ENCODE measurements at places on chromosomes 7 and 10.

DNA sequence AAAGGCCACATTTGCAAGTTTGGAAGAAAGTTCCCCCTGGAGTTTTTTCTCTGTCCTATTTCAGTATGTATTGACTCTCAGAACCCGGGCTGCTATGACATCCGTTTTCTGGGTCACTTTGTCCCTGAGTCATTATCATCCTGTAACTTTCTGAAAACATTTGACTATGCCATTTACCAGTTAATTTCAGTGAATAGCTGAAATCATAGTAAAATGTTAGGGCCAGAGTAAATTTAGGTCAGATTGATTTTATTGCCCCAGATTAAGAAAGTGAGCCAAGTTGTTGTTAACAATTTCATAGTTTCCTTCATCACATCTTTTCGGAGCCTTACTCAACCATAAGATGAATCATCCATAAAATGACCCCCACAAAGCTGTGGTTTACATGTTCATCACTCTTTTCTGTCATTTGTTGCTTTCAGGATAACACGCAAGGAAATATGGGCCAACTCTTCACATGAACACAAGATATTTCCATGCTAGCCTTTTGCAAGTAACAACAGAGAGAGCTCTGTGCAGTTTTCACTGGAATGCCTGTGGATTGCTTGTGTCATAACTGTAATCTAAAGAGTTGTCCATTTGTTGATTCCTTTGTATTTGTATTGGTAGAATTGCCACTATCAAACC is 3.9 kb upstream of the MACC1 start:
- no peaks in the 10 kb centered on the region for H3K36me3 ChIP-seq
- peaks cover 50% of the 10 kb centered on the region for H3K4me1 ChIP-seq
- DNase-seq = peak; percentile 34
- H3K4me3 ChIP-seq = no peak overlapping the region
- peak overlapping the region; percentile 88 for H3K27ac ChIP-seq
- H3K27me3 ChIP-seq = no peaks in the 10 kb centered on the region

DNA sequence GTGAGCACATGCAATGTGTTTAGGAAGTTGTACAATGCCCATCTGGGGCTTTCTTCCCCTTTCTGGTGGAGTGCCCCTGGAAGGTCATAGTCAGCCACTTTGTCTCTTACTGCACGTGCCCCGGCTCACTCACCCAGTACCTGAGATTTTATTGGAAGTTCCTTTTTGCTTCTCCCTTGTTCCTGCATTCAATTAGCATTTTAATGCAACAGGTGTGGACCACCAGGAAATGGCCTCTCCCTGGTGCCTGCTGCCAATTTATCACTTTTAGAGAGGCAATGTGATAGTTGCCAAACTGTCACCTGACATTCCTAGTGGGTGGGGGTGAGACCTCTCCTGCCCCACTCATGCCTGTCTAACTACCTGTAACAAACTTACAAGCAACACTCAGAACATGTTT is 293.4 kb upstream of the DKK1 start:
- no peak overlapping the region for H3K27ac ChIP-seq
- H3K4me1 ChIP-seq = no peaks in the 10 kb centered on the region
- H3K36me3 ChIP-seq = no peaks in the 10 kb centered on the region
- no peaks in the 10 kb centered on the region for H3K27me3 ChIP-seq
- no peak for DNase-seq

DNA sequence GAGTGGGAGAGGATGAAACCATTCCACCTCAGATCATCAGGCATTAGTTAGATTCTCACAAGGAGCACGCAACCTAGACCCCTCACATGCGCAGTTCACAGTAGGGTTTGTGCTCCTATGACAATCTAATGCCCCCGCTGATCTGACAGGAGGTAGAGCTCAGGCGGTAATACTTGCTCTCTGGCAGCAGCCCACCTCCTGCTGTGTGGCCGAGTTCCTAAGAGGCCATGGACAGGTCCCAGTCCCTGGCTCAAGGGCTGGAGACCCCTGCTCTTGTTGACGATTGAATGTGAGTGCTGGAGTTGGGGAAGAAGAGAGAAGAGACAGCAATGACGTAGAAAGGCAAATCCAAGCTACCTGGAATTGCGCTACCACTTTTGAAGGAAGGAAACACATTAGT is 267.2 kb downstream of the TFEC start:
- H3K27me3 ChIP-seq = no peaks in the 10 kb centered on the region
- no peaks in the 10 kb centered on the region for H3K4me1 ChIP-seq
- DNase-seq = no peak
- H3K27ac ChIP-seq = no peak overlapping the region
- H3K36me3 ChIP-seq = no peaks in the 10 kb centered on the region

GRCh38 chr7:24573554-24574338 is 494 bp downstream of the PALS2 start:
- DNase-seq = peak; percentile 69
- H3K27me3 ChIP-seq = no peaks in the 10 kb centered on the region
- peaks cover 35% of the 10 kb centered on the region for H3K4me1 ChIP-seq
- H3K36me3 ChIP-seq = no peaks in the 10 kb centered on the region
- H3K4me3 ChIP-seq = peak overlapping the region; percentile 84

GRCh38 chr10:3729397-3729976 is 55.5 kb downstream of the KLF6 start:
- no peak overlapping the region for H3K4me3 ChIP-seq
- no peaks in the 10 kb centered on the region for H3K4me1 ChIP-seq
- no peaks in the 10 kb centered on the region for H3K36me3 ChIP-seq
- H3K27me3 ChIP-seq = no peaks in the 10 kb centered on the region

DNA sequence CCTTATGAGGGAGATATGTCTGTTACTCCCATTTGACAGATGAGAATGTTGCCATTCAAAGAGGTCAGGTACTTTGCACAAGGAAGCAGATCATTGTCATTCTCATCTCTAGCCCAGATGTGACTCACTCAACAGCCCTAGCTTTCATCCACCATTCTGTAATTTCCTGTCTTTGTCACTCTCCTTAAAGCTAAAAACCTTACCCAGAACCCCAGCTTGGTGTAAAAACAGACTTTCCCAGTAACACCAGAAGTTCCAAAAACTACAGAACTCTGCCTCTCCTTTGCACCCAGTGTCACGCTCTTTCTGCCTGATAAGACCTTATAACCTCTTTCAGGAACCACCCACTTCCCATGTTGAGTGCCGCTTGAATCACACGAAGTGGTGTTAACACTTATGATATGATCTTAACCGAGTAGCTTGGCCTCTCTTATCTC is 89.1 kb upstream of the SP4 start:
- H3K27ac ChIP-seq = no peak overlapping the region
- H3K27me3 ChIP-seq = no peaks in the 10 kb centered on the region
- no peak for DNase-seq
- no peaks in the 10 kb centered on the region for H3K4me1 ChIP-seq
- H3K4me3 ChIP-seq = no peak overlapping the region
- no peaks in the 10 kb centered on the region for H3K36me3 ChIP-seq

- H3K27me3 ChIP-seq = no peaks in the 10 kb centered on the region
- DNase-seq = peak; percentile 89
- no peak overlapping the region for H3K4me3 ChIP-seq
- H3K4me1 ChIP-seq = peaks cover 57% of the 10 kb centered on the region
- peaks cover 3% of the 10 kb centered on the region for H3K36me3 ChIP-seq
Measured at GRCh38 chr7:90736968-90737939, 141.1 kb downstream of the CDK14 start.

DNA sequence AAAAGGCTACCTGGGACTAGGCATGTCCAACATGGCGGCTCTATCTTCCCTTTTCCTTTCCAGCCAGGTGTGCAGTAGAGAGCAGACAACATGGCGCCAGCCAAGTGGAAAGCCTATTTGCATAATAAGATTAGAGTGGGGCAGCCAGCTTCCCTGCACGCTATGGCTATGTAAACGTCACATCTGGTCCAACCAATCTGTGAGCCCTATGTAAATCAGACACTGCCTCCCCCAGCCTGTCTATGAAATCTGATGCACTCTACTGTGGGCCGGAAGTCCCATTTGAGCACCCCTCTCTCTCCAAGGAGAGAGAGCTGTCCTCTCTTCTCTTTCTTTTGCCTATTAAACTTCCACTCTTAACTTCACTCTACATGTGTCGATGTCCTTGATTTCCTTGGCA is 984.9 kb upstream of the AUTS2 start:
- H3K27ac ChIP-seq = no peak overlapping the region
- no peak overlapping the region for H3K4me3 ChIP-seq
- DNase-seq = no peak
- H3K4me1 ChIP-seq = no peaks in the 10 kb centered on the region

DNA sequence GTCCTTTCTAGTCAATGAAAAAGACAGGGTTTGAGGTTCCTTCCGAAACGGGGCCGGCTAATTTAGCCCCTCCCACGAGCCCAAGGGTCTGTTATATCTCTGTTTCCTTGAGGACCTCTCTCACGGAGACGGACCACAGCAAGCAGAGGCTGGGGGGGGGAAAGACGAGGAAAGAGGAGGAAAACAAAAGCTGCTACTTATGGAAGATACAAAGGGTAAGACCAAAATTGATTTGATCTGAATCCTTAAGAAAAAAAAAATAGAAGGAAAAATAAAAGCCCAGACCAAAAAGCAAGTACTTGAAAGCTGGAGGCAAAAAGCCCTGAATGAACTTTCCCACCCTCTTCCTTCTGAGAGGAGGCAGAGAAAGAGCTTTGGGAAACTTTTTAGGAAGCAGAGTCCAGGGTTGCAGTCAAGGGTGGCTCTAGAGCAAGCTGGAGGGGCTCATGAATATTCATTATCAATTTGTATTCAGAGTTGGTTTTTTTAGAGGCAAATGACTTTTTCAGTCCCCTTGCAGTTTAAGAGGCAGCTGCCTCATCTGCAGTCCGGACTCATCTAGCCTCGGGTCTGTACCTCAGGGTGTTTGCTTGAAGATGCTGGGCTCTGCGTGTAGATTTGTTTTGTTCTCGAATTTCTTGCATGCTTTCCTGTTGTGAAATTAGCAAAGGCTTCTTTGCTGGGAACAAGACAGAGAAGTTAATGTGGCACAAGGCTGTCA is at the start of gene ENTPD1:
Gene ENTPD1 (plus strand): TSS at position 123 of the 721 bp plus-strand sequence. CDS start 77 bp downstream, at position 200.
- no peaks in the 10 kb centered on the region for H3K36me3 ChIP-seq
- peak within 1 kb of the TSS; percentile 86 for H3K4me3 ChIP-seq
- DNase-seq = peak; percentile 67
- H3K27me3 ChIP-seq = no peaks in the 10 kb centered on the region

GRCh38 chr7:82810558-82811259 is 352.0 kb downstream of the PCLO start:
- no peak overlapping the region for H3K4me3 ChIP-seq
- H3K27me3 ChIP-seq = no peaks in the 10 kb centered on the region

GRCh38 chr7:114956702-114957101 is 34.8 kb downstream of the MDFIC start:
- H3K36me3 ChIP-seq = no peaks in the 10 kb centered on the region
- no peak overlapping the region for H3K4me3 ChIP-seq
- no peaks in the 10 kb centered on the region for H3K27me3 ChIP-seq
- no peaks in the 10 kb centered on the region for H3K4me1 ChIP-seq
- no peak for DNase-seq

DNA sequence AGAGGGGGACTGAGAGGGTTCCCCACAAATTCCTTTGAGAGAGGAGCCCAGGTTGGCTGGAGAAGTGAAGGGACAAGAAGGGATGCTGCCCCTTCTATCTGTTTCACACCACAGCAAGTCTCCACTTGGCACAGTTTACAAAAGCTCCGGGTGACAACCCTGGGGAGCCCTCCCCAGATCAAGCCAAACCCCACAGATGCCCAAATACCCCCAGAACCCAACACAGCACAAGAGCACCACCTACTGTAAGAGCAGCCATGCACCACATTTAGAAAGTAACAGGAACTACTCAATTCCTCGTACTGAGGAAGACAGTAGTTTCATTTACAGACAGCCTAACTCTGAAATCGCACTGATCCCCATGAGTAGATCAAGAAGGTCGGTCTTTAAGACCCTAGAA is 67.8 kb upstream of the ATP6V0A4 start:
- no peak overlapping the region for H3K27ac ChIP-seq
- no peaks in the 10 kb centered on the region for H3K36me3 ChIP-seq
- H3K4me1 ChIP-seq = no peaks in the 10 kb centered on the region

GRCh38 chr10:78420946-78421735 is 387.5 kb downstream of the RPS24 start:
- no peak overlapping the region for H3K27ac ChIP-seq
- no peak overlapping the region for H3K4me3 ChIP-seq
- H3K4me1 ChIP-seq = no peaks in the 10 kb centered on the region
- no peak for DNase-seq
- H3K27me3 ChIP-seq = peaks cover 2% of the 10 kb centered on the region

DNA sequence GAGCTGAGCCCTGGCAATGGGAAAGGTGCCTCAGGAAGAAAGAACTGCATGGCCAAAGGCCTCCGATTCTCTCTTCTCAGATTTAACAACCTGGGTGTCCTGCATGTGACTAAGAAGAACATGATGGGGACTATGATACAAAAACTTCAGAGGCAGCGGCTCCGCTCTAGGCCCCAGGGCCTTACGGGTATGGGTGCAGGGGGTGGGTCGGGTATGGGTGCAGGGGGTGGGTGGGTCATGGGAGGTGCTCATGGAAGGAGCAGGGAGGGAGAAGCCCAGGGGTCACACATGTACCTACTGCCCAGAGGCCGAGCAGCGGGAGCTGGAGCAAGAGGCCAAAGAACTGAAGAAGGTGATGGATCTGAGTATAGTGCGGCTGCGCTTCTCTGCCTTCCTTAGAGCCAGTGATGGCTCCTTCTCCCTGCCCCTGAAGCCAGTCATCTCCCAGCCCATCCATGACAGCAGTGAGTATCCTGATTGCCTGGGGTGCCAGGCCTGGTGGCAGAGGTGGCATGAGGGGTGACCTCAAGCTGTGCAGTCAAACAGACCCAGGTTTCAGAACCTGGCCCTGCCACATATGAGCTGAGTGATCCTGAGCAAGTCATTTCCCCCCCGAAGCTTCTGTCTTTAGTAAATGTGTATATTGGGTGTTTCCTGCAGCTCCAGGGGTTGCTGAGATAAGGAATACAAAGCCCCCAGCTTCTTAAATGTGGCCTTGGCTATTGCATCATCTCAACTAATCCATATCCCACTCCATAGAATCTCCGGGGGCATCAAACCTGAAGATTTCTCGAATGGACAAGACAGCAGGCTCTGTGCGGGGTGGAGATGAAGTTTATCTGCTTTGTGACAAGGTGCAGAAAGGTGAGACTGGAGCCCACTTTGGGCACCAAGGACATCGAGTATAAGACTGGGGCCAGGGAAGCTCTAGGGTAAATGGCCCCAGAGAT is 2.0 kb downstream of the NFKB2 start:
- H3K27me3 ChIP-seq = no peaks in the 10 kb centered on the region
- peak overlapping the region; percentile 100 for H3K27ac ChIP-seq
- H3K36me3 ChIP-seq = no peaks in the 10 kb centered on the region
- peaks cover 40% of the 10 kb centered on the region for H3K4me1 ChIP-seq
- H3K4me3 ChIP-seq = no peak overlapping the region

DNA sequence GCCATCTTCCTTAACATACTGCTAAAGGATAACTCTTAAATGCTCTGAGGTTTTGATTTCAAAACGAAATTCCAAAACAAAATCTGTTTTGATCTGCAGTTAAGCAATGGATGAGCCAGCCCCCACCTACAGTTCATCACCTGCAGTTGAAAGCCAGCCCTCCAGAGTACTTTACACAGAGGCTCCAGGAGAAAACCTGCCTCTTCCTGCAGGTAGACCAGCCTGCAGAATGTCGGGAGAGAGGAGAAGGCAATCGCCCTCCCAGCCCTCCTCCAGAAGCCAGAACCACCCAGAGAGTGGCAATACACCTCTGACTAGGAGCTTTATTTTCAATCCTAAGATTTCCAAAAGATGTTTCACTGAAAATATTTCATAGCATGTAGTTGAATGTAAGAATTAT is 798.1 kb downstream of the GATA3 start:
- no peak overlapping the region for H3K27ac ChIP-seq
- no peaks in the 10 kb centered on the region for H3K4me1 ChIP-seq
- no peaks in the 10 kb centered on the region for H3K27me3 ChIP-seq
- H3K4me3 ChIP-seq = no peak overlapping the region

- no peak overlapping the region for H3K27ac ChIP-seq
- no peak overlapping the region for H3K4me3 ChIP-seq
- no peaks in the 10 kb centered on the region for H3K27me3 ChIP-seq
- no peak for DNase-seq
- peaks cover 3% of the 10 kb centered on the region for H3K4me1 ChIP-seq
Measured at GRCh38 chr7:16914771-16915170, 33.0 kb upstream of the AGR3 start.
